ENCODE measurements at places on chromosomes 11 and 22.
A peak's percentile ranks its signal among the peaks of the same experiment; 100 is the strongest.

DNA sequence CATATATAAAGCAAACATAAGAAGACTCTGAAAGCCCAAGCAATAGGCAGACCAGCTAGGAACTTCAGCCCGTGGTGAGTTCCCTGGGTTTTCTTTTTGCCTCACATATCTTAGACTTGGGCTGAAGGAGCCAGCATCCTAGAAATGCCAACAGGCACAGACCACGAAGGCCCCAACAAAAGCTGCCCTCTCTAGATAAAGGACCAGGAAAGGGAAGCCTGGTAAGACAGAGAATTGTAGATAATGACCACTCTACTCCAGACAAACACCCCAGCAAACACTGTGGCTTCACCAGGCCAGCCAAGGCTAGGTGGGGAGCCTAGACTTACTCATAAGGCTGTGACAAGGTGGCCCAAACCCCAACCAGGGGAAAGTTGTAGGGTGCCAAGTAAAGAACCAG, 11.2 kb downstream of the GAL start:
- DNase-seq: no peak

DNA sequence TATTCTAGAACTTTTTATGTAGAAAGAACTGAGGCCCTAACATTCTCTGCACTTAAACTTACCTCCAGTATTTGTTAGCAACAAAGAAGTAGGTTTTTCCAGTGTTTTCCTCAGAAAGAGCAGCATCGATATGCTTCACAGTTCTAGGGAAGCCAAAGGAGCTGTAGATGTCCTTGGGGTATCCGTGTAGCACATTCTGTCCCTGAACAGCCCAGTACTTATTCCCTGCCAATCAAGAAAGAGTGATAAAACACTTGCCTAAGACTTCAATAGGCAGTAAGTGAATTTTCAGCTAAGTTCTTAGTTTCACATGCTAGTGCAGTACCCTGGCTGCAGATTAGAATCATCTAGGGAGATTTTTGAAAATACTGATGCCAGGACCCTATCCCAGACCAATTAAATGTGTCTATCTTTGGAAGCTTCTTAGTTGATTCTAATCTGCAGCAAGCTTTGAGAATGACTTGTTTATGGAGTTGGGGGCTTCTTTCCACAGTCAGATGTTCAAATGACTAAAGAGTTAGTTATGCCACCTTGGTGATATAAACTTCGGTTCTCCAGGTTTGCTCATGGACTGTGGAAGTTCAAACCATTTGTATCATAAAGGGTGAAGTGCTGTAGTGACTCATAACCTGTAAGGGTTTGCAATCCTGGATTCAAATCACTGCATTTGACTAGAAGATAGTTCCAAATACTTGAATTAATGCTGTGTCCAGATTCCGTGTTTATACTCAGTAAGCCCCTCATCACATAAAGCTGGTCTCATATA, 6.5 kb downstream of the MMP1 start:
- no peak for DNase-seq

DNA sequence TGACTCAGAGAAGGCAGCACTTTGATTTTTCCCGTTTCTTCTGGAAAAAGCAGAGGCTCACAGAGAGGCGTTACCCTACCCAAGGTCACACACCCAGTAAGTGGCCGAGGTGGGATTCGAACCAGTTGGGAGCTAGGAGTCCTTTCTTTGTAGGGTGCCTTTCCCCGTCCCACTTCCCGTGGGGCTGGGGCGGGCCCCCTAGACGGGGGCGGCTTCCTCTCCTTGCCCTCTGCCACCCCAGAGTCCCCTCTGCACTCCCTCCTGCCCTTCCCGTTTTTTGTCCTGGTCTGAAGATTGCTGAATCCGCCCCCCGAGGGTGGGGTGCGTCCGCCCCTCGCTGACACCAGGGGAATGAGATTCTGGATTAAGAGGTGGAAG, 747 bp downstream of the TPCN2 start:
- peak; percentile 51 for DNase-seq

GRCh38 chr11:121482231-121483129, 29.7 kb upstream of the SORL1-AS1 start:
- DNase-seq: peak; percentile 59

DNA sequence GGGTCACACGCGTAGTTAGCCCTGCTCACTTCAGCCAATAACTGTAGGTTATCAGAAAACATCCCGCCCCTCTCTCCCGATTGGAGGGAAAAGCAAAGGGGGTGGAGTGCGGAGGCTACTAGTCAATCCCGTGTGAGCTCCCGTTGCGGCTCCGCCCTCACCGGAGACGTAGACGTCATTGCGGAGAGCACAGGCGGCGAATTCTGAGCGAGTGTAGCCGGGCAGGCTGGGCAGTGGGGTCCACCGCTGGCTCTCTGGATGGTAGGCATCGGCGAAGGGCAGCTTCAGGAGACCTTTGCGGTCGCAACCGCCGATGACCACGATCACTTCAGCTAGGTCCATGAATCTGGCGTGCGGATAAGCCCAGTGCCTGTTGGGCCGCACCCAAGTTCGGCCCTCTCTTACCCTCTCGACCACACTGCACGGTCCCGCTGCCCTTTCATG, 4.7 kb downstream of the KLHL35 start:
- DNase-seq: peak; percentile 82

DNA sequence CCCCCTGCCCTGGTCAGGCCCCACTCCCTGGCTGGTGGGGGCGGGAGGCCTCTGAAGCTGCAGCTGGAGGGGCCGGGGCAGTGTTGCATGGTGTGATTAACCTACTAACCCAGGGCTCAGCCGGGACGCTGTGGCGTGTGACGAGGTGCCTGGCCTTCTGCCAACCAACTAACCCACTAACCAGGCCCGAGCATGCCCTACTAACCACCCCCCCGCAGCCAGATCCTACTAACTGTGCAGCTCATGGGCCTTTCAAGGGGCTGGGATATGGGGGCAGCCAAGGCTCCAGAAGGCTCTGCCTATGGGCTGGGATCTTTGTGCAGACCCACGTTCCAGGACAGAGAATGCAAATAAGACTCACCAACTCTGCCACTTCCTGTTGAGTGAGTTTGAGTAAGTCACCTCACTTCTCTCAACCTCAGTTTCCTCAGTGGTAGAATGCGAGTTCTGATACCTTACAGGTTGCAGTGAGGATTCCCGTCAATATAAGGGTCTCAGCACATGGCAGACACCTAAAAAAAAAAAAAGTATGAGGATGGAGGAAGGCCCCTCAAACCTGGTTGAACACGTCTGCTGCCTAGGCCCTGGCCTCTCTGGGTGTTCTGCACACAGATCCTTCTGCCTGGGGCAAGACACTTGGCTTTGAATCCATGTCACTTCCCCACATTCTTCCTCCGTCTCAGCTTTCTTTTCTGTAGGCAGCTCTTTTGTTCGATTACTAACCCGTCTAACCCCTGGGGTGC, 14.1 kb downstream of the MIAT start:
- peak; percentile 83 for DNase-seq

DNA sequence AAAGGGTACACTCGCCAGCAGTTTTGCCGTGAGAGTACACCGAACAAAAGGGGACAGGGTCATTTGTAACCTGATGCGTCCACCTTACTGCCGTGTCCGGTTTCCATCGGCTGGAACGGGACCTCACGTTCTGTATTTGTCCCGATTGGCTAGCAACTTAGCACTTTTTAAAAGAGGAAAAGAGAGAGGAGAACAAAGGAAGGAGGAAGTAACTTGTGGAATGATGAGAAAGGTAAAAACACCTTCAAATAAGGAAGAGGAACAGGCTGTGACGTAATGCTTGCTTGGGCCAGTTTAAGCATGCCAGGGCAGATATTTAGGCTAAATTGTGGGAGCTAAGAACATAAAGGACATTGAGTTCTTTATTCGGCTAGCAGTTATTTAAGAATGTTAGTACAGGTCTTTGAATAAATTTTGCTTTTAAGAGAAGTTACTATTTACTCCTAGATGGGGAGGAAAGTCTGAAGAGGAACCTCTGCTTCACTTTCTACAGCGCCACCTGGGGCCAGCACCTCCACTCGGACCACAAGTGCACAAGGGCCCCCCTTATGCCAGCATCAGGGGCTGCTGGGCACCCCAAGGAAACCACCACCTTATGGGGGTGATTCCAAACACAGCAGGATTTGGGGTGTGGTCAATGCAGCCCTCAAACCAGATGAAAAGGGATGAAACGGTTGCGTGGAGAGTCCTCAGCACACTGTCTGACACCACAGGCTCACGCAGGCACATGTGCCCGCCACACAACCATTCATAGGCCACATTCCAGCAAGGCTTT, 5.8 kb downstream of the ARSA start:
- peak; percentile 56 for DNase-seq

DNA sequence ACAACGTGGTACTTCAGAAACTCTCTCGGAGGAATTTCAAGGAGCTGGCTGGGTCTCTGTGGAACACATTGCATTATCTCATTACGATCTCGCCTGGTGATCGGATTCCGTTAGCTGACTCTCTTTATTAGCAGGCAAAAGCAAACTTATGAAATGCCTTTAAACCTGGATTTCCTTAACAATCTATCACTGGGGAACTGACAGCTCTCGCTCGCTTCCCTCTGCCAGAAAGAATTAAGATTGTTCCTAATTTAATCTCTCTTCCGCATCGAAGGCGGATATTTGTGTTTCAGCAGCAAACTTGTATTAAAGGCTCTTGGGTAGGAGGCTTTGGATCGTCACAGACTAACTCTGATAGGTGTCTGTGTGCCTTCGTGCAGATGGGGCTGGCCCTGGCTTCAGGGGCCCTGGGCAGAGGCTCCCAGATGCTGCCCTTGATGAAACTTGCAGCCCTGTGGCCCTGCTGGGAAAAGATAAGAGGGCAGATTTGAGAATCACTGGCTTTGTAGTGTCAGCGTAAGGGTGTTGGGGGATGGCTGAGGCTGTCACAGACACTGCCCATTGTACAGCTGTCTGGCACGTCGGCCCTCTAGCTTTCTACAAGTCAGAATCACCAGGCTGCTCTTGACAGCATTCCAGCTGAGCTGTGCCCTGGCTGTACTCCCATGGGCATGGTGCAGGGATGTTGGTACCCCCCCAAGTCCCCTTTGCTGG, 162.2 kb upstream of the NECTIN1 start:
- no peak for DNase-seq

GRCh38 chr11:133693110-133693509, 152.2 kb downstream of the SPATA19 start:
- no peak for DNase-seq

- peak; percentile 98 for DNase-seq
Observed at GRCh38 chr11:64846998-64847666, 2.7 kb upstream of the CDC42BPG start.

GRCh38 chr11:77468527-77468926, 5.4 kb downstream of the PAK1 start:
- no peak for DNase-seq

GRCh38 chr11:86688398-86689179, 16.2 kb upstream of the ME3 start:
- DNase-seq: peak; percentile 29

GRCh38 chr11:20131788-20132666, 28.2 kb downstream of the DBX1 start:
- DNase-seq: peak; percentile 73

DNA sequence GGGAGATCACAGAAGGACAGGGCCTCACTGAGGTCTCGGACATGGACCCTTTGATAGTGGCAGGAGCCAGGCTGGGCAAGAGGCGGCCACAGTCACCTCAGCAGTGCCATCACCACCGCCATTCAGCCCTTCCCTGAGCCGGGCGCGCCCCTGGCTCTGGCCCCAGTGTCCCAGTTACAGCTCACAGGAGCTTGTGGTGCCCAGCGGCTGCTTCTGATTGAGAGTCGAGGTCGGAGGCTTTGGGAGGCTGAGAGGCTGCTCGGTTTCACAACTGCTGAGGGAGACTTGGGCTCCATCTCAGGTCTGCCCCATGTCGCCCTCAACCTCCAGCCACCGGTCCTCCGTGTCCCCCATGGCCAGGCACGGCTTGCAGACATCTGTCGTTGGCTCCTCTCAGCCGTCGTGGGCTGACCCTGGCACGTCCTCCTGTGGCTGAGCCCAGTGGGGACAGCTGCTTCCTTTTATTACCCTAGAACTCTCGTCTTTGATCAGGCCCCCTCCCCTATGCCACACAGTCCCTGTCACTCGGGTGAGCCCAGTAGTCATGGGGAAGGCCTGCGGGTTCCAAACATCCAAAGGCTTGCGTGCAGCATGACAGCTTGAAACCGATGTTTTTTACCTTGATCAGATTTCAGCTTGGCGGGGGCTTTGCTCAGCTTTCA, 28.4 kb upstream of the PPP6R3 start:
- no peak for DNase-seq

DNA sequence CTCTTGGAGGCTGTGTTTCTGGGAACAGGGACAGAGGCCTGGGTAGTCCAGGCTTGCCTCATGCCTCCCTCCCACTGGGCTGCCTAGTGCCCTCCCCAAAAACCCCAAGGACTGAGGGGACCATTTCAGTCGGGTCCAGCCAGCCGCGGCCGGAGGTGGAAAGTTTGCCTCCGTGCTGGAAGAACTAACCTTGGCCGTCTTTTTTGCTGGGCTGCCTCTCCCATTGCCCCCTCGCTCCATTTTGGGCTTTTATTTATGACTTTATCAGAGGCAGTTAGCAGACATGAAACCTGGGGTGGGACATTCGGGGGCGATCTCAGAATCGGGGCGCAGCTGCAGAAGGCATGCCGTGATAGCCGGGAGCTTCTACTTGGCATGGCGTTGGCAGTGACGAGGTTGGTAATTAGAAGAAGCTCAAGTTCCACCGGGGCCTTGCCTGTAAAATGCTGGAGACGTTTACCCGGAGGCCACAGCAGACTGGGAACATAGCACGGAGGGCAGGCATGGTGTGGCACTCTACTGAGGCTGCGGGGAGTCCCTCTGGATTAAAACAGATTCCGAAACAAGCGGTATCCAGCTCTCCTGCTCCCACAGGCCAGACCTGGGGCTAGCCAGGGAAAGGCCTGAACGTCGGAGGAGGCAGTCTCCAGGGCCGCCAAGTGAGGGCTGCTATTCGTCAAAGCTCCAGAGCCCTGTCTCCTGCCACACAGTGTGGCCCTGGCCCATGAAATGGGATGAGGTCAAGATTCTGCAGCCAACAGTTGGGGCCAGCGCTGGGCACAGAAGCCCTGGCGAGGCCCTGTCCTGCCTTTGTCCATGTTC, 76.4 kb upstream of the PPARA start:
- DNase-seq: no peak

Measured in stimulated activated CD8-positive, alpha-beta memory T cell treated with anti-CD3 and anti-CD28 coated beads, Interleukin-4, amount 100 ng/mL, for 48 hours (primary cell).